ENCODE measurements at places on chromosomes 2 and 18.

- DNase-seq, result no peak
These were observed 3.5 kb upstream of the LIPG start for GRCh38 chr18:49558356-49558755.

DNA sequence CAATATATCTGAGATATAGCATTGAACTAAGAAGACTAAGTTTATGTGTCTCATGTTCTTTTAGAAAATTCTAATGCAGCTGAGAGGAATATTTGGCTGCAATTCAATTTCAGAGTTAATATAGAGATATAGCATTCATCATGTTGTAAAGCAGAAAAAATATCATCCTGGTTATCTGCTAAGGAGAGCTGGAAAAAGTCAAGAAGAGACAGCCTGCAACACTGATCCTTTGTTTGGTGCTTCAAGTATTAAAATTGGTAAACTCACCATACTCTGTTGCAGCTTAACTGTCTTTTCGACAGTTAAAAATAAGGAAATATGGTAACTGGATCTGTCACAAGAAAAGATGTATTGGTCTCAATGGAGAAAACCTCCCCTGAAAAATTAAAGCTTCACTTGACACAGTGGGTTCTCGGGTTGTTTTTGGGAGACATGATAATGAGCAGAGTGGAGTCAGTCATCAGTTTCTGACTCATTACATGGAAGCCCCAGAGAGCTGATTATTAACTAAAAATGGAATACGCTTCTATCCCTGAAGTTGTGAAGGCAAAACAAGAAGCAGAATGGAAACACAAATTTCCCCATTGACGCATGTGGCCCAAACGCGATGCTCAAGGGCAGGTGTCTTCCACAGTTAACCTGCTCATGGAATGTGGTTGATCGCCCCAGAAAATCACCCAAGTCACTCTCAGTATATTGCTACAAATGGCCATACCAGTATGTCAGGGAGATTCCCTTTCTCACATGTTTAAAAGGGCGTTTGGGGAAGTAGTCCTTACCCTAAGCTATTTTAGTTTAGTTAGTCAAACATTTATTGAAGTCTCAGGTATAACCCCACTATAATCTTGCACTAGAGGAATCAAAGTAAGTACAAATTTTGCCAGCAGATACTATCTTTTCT is 8.2 kb downstream of the BCL2 start:
- DNase-seq, result no peak

GRCh38 chr2:142254031-142254430 is 123.2 kb upstream of the LRP1B start:
- no peak for DNase-seq

- DNase-seq, result no peak
These were observed 57.4 kb downstream of the GATA6 start for GRCh38 chr18:22226801-22227200.

DNA sequence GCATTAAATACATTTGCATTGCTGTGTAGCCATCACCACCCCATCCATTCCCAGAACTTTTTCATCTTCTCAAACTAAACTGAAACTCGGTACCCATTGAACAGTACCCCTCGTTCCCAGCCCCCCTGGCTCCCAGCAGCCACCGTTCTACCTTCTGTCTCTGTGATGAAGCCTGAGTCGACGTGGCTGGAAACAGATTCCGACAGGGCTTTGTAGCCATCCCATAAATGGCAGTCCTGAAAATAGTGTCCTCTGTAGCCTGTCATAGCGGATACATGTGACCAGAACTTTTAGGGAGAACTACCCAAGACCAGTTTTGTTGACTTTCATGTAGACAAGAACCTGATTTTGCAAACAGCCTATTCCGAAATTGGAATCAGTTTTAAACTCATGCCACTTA is 59.1 kb downstream of the TSHZ1 start:
- DNase-seq, result no peak

DNA sequence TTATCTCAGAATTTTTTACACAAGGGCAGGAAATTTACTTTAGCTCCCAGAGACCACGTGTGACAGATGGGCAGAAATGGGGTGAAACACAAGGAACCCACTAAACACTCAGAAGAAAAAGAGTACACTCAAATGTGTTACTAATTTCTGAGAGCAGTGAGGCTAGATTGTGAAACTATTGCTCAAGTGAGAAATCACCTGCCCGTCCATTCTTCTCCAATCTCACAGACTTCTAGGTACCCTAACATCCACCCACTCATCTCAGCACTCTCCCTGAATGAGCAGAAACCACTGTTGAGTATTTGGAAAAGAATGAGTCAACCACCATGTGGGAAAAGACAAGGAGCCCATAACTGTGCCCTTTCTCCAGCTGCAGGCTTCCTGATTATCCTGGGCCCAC is 293.0 kb upstream of the CDH2 start:
- no peak for DNase-seq

DNA sequence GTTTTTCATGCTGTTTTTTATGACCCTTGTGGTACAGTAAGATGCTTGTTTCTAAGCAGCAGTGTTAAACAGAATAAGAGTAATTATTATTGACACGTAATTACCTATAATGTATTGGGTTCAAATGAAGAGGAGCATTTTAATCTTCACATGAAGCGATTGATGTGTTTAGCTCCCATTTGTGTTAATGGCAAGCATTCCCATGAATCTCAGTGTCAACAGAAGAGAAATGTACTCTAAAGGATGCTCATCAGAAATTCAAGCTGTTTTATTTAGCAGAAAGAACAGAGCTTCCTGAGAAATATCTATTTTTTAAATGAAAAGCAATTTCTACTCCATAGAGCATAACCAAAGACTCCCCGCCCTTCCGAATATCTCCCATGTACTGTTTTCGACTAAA is 341.3 kb upstream of the LINC00305 start:
- DNase-seq, result no peak

- DNase-seq, result no peak
These were observed 47.4 kb downstream of the DNAJC10 start for GRCh38 chr2:182763311-182763912.

DNA sequence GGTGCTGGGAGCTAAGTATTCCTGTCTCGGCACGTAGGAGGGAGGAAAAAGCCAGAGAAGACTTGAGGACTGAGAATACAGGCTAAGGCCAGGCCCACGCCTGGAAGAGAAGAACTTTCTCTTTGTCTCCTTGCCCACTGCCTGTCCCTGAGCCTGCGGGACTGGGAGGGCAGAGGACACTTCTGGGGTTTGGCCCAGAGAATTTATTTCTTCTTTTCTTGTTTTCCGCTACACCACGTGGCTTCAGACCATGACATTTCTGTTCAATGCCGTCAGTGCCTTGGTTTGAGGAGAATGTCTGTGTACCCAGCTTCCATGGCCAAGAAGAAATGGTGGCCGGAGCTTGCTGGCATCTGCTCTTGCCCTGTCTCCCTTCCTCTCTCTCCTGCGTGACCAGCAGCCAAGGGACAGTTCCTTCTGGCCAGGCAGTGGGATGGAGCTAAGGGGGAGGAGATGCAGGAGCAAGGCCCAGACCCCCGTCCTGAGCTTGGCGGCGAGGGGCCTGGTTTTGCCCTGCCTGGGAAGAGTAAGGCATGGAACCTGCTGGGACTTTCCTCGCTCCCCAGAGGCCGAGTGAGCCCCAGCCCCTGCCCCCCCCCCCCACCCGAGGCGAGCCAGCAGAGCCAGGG is 140.3 kb downstream of the KLHL29 start:
- DNase-seq, result no peak

- no peak for DNase-seq
These were observed 143.9 kb downstream of the GALR1 start for GRCh38 chr18:77393519-77393918.

DNA sequence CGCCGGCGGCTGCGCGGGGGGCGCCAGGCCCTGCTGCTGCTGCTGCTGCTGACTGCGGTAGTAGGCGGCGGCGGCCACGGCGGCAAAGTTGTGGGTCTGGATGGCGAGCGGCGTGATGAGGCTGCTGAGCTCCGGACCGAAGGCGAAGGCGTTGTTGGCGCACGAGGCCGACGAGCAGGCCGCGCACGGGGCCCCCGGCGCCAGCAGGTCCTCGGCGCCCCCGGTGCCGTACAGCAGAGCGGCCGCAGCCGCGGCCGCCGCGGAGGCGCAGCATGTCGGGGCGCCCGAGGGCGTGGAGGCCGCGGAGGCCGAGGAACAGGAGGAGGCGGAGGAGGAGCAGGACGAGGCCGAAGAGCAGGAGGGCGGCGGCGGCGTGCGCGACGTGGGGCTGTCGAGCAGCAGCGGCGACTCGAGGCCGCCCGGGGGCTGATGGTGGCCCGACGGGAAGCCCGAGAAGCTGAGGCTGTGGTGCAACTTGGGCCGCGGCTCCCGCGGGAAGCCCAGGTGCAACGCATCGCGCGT is 1.8 kb downstream of the ZFP36L2 start:
- DNase-seq, result peak; percentile 36

DNA sequence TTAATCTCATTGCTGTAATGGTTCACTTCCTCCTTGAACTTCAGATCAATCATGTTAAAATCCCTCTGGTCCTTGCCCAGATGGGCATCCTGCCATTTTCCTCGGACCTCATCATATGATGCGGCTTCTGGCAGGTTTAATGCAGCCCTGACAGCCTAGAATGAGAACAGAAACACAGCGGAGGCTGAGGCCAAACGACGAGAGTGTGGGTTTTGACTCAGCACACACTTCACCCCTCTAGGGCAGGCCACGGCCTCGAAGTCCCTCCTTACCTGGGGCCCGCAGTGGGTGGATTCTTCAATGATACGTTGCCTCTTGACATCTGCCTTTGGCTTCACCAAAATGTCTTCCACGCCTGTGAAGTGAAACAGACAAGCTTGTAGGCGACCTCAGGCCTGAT is 56.8 kb downstream of the POLR1A start:
- DNase-seq, result no peak

- DNase-seq, result no peak
These were observed 165.3 kb downstream of the NRXN1 start for GRCh38 chr2:50866626-50867025.

GRCh38 chr2:44155666-44156446 is 12.8 kb upstream of the PPM1B start:
- no peak for DNase-seq

DNA sequence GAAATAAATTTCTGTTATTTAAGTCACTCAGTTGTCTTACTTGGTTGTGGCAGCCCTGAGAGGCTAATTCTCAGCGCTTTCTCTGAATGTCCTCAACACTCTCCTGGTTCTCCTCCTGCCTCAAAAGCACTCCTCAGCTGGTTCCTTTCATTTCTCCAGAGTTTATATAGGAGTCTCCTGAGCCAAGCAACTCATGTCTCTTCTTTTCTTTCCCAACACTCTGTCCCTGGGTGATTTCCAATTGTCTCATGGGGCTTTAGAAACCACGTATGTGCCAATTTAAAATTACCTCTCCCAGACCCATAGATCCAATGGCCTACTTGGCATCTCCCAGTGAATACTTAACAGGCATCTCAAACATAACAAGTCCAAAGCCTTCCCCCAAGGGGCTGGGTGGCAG is 184.3 kb downstream of the TTC32 start:
- no peak for DNase-seq

DNA sequence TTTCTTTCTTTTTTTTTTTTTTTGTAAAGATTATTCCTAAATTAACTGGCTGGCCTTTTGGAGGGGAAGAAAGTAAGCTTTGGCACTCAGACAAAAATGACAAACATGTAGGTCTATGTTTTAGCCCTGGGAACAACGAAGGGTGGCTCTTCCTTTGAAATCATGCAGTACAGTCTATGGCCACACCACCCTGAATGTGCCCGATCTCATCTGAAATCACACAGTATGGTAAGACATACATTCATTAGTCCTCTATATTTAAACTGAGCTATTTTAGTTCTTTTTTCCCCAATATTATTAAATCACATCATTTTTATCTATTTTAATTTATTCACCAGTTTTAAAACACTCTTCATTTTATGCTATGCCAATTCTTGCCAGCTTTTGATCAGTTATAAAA is 48.2 kb downstream of the PLA2R1 start:
- no peak for DNase-seq

DNA sequence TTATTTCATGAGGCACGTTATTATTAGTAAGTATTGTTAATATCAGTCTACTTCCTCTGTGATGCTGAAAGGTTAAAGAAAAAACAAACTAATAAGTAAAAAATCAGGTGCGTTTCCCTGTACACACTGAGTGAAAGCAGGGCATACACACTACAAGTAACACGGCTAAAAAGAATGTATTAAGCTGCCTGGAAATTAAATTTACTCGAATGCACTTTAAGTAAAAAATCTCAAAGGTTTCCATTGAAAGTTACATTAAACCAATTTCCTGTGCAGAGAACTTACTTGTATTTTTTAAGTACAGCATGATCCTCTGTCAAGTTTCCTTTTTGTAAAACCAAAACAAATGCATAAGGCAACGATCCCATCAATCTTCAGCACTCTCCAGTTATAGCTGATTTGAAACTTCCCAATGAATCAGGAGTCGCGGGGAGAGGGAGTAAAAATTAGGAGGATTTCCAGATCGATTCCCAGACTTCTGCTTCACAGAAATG is 633 bp downstream of the BCL2 start:
- no peak for DNase-seq

DNA sequence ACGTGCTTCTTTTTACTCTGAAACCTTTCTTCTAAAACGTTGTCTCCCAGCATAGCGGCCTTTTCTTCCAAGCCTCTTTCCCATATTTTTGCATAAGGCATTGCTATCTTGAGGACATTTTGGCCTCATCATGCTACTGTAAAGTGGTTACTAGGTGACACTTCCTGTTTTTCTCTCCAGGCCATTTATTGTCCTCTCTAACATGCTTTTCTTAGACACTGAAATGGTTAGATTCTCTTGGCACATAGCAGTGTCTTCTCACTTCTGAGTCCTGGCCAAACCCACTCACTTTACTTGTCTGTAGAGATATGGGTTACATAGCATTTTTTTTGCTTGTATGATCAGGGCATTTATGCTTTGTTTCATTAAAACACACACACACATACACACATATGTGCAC is 50.1 kb upstream of the KCNH7 start:
- no peak for DNase-seq

GRCh38 chr2:199883474-199884212 is 27.4 kb upstream of the C2orf69 start:
- no peak for DNase-seq

DNA sequence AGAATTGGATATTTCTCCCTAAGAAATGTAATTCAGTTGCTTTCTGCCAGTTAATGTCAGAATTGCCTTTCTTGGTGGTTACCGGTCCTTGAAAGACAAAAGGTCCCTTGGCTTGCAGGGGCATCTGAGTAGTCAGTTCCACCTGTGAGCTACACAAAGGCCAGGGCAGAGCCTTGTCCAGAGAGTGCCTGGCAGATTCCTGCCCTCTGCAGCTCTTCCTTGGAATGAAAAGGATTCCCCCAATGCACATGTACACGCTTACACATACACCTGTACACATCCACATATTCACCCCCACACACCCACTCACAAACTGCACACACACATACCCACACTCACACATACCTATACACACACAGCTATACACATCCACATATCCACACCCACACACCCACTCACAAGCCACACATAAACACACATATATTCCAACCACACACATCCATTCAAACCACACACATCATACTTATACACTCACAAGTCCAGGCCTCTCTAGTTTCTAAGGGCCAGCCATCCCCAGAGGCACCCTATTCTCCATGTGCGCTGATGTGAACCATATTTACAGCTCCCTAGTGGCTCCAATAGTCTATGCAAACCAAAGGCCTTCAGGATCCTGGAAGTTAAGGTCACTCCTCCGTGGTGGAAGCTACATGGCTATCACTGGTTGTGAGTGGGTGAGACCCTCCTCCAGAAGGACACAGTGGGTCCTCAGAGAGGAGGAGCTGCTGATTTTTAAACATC is 9.6 kb downstream of the CYRIA start:
- DNase-seq, result no peak

GRCh38 chr2:98026927-98027522 is 31.3 kb upstream of the TMEM131 start:
- DNase-seq, result peak; percentile 39

- no peak for DNase-seq
These were observed 7.7 kb upstream of the RHOB start for GRCh38 chr2:20439193-20439475.

- no peak for DNase-seq
These were observed 539.7 kb upstream of the NETO1 start for GRCh38 chr18:73407506-73407905.
